Trophoblast cell (in vitro differentiated cells and primary cell): ENCODE measurements at places on chromosomes 4 and X.

DNA sequence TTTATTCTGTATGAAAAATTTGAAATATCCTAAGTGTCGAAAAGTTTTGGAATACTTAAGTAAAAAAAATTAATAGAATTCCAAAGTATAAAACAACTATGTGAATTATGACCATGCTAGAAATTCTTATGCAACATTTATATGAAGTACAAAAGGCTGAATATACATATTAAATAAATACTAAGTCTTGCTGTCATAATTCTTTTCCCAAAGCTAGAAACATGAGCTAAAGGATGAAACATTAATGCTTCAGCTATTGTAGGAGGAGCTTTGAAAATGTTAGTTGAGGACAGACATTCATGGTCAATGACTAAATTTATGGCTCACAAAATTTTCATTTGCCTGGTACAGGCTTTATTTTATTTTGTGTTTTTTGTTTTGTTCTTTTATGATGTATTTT lies 207.3 kb downstream of the GABRB1 start:
- no peak for DNase-seq

DNA sequence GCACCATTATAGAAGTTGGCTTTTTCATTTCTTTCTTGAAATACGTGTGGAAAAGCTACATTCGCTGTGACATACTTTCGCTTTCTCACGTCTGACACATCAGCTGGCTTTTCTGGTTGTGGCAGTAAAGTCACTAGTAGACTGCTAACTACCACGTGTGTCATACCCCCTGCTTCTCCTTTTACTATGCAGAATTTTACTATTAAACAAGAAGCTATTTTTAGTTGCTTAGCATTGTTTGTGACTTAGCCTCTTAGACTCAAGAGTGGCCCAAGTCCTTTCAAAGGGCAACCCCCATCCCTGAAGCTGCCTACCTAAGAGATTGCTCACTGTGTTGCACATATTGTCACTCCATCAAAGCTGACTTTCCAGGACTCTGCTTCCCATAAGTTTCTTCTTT lies 2.1 kb upstream of the IL2 start:
- DNase-seq: peak; percentile 81

DNA sequence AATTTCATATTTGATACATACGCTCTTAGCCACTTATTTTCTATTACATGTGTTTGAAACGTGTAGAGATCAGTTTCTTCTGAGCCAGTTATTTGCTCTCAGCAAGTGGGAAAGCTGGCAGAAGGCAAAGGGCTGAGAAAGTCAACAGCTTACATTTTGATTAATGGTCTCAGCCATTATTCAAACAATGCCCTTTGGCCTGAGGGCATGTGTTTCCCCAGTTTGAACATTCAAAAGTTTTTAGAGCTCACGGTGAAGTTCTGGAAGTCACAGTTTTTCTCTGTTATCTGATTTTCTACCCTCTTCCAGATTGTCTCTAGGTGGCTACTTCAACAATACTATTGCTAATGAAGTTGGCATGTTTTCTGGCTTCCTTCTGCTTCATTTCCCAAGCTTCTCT lies 591.8 kb upstream of the CPEB2 start:
- DNase-seq: no peak

DNA sequence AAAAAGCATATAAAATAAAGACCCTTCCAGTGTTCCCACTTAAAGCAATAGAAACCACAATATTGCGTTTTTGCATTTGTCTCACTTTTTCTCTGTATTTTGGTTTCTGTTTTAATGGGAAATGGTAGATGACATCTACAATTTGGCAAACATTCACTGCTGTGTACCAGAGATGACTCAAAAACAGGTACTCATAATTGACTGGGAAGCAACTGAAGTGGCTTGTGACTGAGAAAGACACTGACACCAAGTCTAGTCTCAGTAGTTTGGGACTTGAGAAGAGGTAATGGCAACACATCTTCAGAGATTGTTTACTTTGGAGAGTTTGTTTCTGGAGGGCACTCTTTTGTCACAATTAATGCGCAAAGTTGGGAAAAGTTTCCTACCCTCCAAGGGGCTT lies 42.0 kb downstream of the AREG start:
- DNase-seq: no peak

DNA sequence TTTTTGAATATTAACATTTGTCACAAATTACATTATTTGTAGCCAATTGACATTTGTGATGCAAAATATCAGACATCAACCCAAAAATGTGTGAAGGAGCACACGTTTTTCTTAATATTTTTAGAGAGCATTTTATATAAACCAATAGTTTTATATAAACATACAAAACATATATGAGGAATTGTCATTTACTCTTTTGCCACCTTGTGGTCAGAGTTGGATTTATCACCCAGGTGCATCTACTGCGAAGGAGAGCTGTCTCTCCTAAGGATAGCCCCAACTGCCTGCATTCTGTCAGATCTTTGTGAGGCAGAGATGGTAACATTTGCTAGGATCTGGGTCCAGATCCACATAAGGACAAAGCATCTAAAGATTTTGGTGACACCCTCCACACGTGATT lies 2.5 kb upstream of the USP27X start:
- DNase-seq: peak; percentile 69

DNA sequence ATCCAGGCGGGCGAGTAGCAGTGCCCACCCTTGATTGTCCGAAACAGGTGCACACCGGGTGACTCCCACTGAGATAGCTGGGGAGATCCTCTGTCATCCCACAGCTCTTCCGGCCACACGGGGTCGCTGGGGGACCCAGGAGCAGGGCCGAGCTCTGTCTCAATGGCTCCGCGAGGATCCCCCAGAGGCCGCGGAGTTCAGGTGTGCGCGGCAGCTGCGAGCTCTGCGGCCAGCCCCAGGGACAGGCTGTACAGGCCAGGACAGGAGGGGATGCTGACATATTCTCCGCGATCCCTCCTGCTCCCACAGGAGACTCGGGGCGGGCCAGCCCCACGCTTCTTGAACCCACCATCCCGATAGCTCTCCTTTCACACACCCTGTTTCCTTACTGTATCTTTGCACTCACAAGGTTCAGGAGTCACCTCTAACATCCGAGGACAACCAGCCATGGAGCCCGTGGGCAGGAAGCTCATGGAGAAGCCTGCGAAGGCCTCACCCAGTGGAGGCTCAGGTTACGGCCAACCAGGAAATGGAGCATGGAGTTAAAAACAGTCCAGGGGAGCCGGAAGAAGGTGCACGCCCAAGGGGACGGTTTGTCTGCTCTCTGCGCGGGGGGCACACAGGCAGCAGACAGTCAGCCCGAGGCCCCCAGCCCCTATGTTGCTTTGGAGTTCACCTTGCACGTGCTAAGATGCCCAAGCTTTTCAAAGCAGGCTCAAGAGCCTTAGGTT lies 77.9 kb upstream of the AMELX start:
- DNase-seq: peak; percentile 16

GRCh38 chr4:169068423-169068822 lies 58.4 kb upstream of the CBR4 start:
- peak; percentile 64 for DNase-seq

GRCh38 chrX:154123241-154124219 lies 20.5 kb upstream of the OPN1LW start:
- peak; percentile 6 for DNase-seq

- DNase-seq: no peak
These were observed 35.8 kb downstream of the UNC5C start for GRCh38 chr4:95513022-95513421.

GRCh38 chr4:161762796-161763195 lies 401.0 kb downstream of the FSTL5 start:
- no peak for DNase-seq

- no peak for DNase-seq
These were observed 116.6 kb downstream of the UPRT start for GRCh38 chrX:75390470-75390869.

- peak; percentile 4 for DNase-seq
These were observed 822 bp upstream of the PFKFB1 start for GRCh38 chrX:54994668-54995351.

DNA sequence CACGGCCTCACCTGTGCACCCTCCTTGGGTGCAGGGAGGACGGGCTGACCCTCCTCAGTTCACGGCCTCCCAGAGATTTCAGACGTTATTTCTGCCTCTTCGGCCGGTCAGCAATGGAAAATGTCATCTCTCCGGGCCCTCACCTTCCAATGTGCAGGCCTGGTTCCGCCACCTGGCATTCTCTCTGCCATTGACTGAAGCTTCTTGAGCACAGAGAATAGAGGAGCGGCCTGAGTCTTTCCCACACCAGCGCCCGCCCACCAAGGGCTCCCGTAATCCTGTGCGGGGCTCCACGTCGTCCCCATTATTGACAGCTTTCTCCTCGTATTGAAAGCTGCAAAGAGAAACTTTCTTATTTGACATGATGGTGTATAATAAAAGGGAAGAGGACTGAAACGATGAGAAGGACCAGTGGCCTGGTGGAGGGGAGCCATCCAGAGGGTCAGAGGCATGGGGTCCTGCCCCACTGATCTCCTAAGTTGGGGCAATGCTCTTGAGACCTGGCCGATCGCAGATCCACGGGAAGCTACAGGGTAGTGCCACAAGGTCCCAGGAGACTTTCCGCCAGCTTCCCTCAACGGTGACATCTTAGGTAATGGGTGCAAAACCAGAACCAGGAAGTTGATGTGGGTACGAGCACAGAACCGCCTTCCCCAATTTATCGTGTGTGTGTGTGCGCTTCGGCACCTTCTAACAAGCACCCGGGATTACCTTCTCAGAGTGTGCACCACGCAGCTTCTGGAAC lies 20.6 kb downstream of the HTRA3 start:
- no peak for DNase-seq

DNA sequence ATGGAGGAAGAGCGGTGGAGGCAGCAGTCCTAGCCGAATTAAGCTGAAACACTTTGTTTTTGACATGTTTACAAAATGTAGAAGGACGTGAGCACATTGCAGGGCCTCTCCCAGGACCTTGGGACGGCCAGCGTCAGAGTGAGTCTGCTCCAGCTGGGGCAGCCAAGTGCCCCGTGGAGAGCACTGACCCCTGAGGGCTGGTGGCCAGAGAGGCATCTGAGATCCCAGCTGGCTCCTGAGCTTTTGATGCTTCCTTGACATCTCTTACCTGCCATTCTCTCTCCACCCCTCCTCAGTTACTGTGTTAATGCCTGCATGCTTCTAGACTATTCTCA lies 24.7 kb downstream of the NAT8L start:
- no peak for DNase-seq

DNA sequence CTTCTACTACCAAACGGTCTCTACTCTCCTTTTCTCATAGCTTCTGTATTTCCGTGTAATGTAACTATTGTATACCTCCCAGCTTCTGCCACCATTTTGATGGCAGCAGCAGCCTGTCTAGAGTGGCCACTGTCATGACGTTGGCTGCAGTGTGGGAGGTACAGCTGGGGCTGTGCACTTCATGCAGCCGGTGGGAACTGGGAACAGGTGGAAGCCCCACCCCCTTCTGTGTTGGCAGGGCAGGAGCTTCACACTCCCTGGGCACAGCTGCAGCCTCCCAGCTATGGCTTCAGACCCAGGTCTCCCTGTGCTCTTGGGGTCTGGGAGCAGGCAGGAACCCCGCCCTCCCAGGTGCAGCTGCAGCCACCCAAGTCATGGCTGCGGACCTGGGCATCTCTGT lies 49.8 kb upstream of the SEC24B start:
- no peak for DNase-seq

DNA sequence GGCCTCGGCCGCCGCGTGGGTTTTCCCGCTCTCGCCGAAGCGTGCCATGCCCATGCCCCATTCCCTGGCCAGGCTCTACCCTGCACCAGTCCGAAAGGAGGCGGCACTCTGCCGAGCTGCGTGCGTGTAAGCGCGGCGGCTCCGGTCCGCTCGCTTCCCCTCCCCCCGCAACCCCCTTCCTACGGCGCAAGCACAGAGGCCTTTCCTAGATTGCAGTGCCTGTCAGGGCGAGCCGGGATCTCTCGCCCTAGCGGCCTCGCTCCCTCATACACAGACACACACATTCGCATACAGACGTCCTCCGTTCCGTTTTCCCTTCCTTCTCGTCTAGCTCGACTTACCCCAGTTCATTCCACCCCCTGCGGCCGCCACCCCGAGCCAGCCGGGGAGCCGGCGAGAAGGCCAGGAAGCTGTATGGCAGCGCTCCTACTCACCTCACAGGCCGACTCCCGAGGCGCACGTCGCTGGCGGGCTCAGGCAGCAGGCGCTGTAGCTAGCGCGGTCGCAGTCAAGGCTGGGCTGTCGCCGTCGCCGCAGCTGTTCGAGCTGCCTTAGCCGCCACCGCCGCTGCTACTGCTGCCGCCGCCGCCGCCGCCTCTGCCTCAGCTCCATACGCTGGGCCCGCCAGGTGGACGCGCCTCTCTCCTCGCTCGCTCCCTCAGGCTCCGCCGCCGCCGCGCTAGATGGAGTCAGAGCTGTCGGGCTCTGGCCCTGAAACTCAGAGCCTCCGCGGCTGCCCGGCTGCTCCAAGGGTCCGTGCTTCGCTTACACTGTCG lies 615 bp downstream of the NEXMIF start:
- DNase-seq: peak; percentile 9
